ENCODE measurements at places on chromosomes 11 and 22.

DNA sequence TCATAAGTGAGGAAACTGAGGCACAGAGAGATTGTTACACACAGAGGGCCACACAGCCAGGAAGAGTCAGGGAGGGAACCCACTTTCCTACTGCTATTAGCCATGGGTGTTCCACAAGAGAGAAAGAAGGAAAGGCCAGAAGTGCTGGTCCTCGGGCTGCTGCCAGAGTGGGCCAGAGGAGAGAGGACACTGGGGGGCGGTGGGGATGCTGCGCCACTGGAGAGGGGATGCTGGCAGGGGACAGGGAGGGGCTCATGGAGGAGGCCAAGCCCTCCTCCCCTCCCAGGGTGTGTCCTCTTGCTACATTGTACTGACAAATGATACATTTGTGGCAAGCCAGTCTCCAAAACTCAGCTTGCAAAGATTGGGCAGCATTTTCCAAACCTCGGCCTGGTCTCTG is 9.9 kb downstream of the IL10RA start:
- no peak for DNase-seq

DNA sequence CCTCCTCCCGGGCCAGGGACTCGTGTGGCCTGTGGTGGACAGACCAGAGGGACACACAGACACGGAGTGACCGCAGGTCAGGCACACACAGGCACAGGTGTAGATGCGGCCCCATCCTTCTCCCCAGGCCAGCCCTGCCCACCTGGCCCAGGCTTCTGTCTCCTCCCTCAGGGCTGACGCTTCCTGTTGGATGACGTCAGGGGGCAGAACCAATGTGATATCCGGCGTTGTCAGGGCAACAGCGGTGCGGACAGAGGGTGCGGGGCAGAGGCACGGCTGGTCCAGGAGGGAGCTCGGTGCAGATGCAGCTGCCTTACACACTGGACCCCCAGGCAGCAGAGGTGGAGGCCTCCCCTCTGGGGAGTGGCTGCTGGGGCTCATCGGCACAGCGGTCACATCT is 2.9 kb upstream of the TUBGCP6 start:
- DNase-seq = no peak

- DNase-seq = no peak
Measured at GRCh38 chr22:40653361-40653760, 16.8 kb upstream of the MRTFA start.

DNA sequence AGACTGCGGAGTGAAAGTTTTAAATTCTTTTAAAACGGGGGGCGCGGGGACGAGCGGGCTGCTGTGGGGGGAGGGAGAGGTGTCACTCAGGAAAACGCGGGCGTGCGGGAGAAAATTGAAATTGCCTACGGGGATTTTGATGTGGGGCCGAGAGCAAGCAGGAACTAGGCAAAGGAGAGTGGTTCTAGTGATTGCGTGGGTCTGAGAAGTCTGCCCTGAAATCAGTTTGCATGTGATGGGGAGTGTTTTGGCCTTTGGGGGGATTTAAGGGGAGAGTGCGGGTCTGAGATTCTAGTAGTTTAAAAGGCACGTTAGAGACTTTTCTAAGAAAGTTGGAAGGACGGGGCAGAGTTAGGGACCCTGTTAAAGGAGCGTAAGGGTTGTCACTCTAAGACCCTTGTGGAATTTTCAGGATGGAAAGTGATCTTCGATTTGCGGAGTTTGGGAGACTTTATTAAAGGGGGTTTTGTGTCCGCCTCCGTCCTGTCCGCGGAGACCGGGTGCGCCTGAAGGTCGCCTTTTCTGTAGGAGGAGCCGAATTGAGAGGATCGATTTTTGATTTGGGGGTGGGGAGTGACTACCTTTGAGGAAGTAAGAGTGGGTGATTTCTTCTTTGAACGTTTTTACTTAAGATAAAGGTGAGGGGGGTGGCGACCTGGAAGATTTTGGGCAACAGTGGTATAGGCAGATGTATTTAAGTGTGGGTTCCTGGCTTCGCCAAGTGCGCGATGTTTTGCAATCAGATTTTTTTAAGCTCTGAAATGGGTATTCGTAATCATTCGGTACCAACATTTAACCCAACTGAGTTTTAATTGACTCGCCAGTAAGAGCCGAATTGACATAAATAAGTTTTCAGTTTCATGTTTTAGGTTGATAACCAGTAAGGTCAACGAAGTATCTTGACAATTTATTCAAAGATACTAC is 1.1 kb downstream of the EED start:
- no peak for DNase-seq

DNA sequence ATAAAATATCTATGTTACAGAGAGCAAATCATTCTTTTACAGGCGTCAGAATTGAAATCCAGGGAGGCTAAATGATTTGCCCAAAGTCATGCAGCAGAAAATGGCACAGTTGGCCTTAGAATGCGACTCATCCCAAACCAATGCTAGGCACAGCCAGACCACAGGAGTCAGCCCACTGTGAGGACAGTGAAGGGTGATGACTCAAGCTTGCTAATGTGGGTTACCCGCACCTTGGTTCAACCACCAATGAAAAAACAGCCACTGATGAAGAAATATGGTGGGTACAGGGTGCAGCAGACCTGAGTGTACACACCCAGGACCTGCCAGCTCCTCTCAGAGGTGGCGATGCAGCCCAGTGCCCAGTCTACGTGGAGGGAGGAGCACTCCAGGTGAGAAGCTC is 89.7 kb downstream of the ZC3H12C start:
- no peak for DNase-seq

- DNase-seq = no peak
Measured at GRCh38 chr11:110198031-110198729, 98.2 kb downstream of the RDX start.

- DNase-seq = no peak
Measured at GRCh38 chr11:14541192-14541947, 21.2 kb upstream of the PSMA1 start.

- DNase-seq = no peak
Measured at GRCh38 chr11:20238712-20239111, 78.4 kb upstream of the DBX1 start.

- no peak for DNase-seq
Measured at GRCh38 chr11:122140500-122140899, 24.5 kb upstream of the BLID start.

GRCh38 chr11:60762851-60763691 is 6.4 kb downstream of the MS4A15 start:
- no peak for DNase-seq
